ENCODE measurements at places on chromosomes 5 and 9.
A peak's percentile ranks its signal among the peaks of the same experiment; 100 is the strongest.

- DNase-seq: no peak
Measured at GRCh38 chr5:114686356-114686755, 324.5 kb downstream of the KCNN2 start.

- no peak for DNase-seq
Measured at GRCh38 chr5:167254132-167254531, 1037.3 kb upstream of the WWC1 start.

- DNase-seq: no peak
Measured at GRCh38 chr9:14292181-14292739, 21.7 kb downstream of the NFIB start.

DNA sequence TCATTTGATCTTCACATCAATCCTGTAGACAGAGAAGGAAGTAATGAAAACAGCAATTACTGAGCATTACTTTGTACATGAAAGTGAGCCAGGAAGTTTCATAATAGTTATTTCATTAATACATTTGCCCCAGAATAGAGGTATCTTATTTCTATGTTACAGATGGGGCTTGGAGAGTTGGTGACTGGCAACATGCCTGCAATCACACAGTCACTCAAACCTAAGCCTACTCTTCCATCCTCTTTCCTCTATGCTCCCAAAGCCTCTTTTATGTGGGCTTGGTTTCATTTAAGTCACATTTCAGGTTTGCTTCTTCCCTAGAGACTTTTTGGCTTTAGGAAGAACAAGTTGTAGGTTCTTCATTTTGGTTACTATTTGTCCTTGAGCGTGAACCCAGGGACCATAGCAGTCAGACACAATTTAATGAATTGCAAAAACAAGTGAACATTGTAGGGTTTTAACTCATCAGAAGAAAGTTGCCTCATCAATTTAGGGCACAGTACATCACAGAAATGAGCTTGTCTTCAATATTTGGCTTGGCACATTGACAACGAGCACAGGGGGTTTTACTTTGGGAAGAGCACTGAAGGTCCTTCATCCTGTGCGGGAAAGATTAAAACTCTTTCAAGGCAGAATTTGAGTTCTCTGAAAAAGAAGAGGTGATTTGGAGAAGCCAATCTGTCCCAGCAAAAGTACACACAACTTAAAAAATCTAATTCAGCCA, 381.1 kb downstream of the TMEM38B start:
- no peak for DNase-seq

- DNase-seq: no peak
Measured at GRCh38 chr5:105885266-105885665, 1785.5 kb downstream of the EFNA5 start.

DNA sequence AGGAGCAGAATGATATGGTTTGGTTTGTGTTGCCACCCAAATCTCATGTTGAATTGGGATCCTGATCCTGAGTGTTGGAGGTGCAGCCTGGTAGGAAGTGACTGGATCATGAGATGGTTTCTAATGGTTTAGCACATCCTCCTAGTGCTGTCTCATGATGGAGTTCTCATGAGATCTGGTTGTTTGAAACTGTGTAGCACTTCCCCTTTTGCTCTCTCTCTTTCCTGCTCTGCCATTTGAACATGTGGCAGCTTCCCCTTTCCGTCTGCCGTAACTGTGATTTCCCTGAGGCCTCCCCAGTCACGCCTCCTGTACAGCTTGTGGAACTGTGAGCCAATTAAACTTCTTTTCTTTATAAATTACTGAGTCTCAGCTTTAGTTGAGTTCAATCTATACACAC, 756.8 kb upstream of the CDH6 start:
- no peak for DNase-seq

GRCh38 chr5:110625376-110625999, 101.0 kb downstream of the TMEM232 start:
- no peak for DNase-seq

DNA sequence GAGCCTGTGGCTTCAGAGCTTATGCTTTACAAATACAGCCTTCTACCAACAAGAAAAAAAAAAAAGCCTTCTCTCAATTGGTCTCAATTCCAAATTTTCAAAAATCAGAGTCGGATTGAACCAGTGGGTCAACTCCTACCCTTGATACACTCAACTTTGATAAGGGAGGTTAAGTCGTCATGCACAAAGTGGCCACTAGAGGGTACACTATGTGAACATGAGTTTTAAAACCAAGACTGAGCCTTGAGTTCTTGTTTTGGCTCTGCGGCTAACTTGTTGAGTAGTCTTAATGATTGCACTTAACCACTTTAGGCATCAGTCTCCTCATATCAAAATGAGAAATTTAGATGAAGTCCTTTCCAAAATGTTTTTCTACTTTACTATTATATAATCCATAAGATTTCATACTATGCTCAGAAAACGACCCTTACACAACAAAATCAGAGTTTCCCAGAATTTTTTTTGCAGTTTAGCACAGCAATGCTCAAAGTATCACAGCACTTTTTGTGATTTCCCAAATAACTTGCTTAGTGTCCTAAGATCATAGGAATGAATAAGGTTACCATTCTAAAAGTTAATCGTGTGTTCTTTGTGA, 92.9 kb upstream of the MTAP start:
- DNase-seq: peak; percentile 24

DNA sequence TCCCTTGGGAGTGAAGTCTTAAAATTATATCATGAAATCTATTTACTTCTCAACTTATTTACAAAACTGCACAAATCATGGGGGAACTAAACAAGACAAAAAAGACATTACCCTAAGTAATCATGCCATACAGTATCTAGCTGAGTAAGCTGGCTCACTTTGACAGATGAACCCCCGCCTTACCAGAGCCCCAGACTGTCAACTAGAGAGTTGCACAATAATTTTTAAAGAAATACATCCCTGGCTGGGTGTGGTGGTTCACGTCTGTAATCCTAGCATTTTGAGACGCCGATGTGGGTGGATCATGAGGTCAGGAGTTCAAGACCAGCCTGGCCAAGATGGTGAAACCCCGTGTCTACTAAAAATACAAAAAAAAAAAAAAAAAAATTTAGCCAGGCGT, 62.3 kb downstream of the LPAR1 start:
- DNase-seq: no peak

DNA sequence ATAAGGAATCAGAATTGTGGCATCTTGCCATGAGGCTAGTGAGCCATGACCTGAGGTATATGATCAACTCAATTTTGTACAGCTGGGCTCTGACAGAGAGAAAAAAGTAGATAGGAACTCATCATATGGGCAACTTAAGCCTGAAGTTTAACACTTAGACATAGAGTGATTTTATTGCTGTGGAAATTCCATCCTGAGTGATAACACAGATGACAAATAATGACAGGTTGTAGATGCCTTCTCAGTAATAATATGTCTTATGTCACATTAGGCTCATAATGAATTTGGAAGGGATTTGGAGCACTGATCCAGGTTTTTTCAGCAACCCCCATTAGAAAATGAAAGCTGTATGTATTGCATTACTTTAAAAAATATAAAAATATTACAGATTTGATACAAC, 744.6 kb downstream of the CDH12 start:
- DNase-seq: no peak

- DNase-seq: no peak
Measured at GRCh38 chr5:11449217-11449616, 455.0 kb downstream of the CTNND2 start.

DNA sequence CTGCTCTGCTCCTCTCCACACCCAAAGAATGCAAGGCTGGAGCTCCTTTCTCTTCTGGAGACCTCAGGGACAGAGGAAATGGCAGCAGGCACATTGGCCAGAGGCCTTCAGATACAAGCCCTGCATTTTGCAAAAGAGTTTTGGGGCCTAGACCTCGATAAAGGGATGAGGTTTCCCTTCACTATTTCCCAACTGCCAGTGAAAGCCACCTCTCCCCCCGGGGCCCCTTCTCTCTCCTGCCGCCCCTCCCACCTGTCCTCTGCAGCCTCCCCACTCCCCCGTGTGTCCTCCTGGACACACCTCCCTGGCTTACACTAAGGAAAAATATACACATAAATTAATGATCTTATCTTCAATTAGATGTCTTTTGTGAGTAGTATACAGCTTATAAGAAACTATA, 21.3 kb upstream of the LMNB1 start:
- no peak for DNase-seq

GRCh38 chr9:121633119-121633714, 18.2 kb upstream of the DAB2IP start:
- DNase-seq: no peak

DNA sequence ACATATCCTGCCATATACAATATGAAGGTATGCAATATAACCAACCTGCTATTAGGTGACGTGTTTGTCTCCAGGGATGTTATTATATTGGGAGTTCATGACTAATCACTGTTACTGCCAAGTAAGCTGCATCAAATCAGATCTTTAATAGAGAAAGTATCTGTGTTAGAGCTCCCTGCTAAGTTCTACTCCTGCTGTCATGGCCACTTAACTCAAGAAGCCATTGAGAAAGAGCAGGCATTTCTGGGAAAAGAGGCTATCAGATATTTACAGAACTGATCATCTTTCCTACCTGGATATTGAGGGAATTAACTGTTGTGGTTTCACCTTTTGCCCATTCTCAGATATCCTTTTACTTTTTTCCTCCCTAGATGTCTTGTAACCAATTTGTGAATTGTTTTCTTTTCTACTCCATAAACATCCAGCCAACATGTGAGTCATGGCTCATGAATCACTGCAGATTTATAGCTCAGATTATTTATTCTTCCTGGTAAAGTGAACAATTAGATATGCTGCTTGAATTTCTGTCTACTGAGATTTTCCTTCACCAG, 634.8 kb upstream of the FAM174A start:
- no peak for DNase-seq

DNA sequence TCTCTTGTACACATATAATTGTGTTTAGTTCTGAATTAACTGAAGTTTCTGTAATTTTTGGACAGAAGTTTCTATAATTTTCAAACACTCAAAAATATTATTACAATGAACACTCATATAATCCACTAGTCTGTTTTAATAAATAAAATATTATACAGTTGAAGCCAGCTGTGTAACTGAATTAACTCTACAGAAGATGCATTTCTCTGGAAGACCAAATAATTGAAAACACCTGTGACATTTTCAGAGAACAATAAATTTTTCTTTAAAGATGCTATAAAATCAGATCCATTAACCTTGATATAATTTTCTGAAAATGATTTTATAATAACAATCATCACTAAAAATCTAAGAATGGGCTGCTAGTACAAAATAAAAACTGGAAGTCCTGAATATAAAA, 14.7 kb downstream of the NADK2 start:
- no peak for DNase-seq

DNA sequence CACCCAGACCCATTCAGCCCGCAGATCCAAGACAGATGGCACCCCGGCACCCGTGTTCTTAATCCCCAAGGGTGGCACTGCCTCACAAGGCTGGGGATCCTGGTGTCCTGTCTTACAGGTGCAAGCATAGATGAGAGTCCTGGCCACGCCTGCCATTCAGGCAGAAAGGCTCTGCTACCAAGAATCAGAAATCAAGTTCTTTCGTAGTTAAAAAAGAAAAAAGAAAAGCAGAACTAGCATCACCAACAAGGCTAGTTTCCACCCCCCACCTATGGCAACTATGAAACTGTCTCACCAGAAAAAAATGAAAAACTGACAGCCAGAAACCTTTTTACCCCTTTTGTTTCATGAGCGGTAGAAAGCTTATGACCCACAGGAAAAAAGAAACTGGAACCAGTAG, 170.4 kb downstream of the SYK start:
- DNase-seq: no peak

DNA sequence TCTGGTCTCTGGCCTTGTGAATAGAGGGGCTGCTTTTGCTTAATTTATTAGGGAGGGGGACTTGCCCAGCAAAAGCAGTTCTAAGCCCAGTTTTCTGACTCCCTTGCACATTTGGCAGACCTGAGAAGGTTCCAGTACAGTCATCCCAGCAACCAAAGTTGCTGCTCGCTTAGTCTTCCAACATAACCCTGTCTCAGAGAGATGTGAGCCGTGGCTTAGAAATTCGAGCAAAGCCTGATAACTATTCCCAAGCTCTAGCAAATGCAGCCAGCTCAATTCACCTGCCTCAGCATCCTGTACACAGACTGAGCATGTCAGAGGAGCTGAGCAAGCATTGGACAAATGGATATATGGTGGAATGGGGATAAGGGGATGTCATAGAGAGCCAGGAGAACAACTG, 401.9 kb downstream of the SPOCK1 start:
- no peak for DNase-seq

DNA sequence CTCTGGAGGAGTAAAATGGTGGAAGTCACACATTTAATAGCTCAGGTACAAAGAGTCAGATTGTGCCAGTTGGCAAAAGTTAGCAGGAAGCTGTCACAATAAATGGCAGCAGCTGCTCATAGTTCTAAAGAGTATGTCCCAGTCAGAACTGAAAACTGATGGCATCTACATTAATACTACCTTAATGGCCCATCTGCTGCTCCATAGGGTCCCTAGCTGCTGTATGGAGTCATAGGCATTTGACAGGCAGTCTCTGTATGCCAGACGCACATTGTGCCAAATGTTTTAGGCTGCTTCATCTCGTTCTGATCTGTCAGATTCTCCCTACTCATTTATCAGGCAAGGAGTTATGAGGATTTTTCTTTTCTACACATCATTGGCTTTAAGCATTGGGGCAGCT, 515.8 kb upstream of the ARRDC3 start:
- no peak for DNase-seq
